ENCODE measurements at places on chromosomes 5 and 9.
A peak's percentile ranks its signal among the peaks of the same experiment; 100 is the strongest.

- no peak for DNase-seq
These were observed 677.3 kb upstream of the RGMB start for GRCh38 chr5:98096155-98096554.

GRCh38 chr5:56147106-56147505, 86.0 kb downstream of the ANKRD55 start:
- no peak for DNase-seq

DNA sequence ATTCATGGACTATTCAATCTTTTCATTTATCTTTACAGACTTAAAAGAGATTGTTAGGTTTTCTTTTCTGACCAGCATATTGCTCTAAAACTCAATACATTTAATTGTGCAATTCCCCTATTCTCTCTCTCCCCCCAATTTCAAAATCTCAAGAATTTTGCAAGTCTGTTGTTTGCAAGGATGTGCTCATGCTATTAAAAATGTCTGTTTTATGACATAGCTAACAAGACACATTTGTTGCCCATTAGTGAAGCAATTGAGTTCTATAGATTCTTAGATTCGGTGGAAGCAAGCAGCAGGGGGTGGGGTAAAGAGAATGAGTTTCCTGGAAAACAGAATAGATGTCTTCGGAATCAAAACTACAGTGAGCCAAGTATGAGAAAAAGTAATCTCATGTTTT, 8.5 kb upstream of the CSNK1A1 start:
- no peak for DNase-seq

GRCh38 chr9:78127279-78128225, 95.9 kb upstream of the GNAQ start:
- no peak for DNase-seq

GRCh38 chr5:126454535-126454934, 31.3 kb downstream of the GRAMD2B start:
- no peak for DNase-seq

DNA sequence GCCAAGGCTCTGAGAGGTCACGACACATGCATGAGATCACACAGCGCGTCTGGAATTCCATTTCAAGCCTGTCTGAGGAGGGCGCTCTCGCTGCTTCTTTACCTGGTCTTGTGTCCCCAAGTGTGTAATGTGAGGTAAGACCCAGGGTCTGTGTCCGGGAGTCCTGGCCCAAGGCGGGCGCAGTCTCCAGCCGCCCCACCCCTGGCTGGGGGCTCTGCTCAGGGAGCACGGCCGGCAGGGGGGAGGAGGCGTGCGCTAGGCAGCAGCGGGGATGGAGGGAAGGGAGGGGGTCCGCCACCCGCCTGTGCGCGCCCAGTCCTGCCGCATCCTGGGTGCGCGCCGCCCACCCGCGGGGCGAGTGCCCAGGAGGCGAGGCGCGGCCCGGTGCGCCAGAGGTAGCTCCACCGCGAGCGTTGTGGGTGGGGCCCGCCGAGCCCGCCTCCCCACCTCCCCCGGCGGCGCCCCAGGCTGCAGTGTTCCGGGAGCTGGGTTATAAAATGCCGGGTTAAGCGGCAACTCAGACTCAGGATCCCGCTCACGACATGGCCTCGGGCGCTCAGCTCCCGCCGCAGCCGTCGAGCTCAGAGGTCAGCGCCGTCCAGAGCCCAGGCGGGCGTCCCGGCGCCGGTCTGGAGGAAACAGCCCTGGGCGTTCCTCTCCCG, at the start of gene CCNI2:
Gene CCNI2 (plus strand): TSS at position 473 of the 662 bp plus-strand sequence. CDS start 70 bp downstream, at position 543.
- DNase-seq, result peak; percentile 59

- DNase-seq, result peak; percentile 74
These were observed 1.4 kb downstream of the MEF2C start for GRCh38 chr5:88881571-88881971.

- no peak for DNase-seq
These were observed 59.4 kb upstream of the BASP1 start for GRCh38 chr5:17157916-17158529.

GRCh38 chr9:122991370-122991830, 42.1 kb upstream of the GPR21 start:
- DNase-seq, result peak; percentile 82

DNA sequence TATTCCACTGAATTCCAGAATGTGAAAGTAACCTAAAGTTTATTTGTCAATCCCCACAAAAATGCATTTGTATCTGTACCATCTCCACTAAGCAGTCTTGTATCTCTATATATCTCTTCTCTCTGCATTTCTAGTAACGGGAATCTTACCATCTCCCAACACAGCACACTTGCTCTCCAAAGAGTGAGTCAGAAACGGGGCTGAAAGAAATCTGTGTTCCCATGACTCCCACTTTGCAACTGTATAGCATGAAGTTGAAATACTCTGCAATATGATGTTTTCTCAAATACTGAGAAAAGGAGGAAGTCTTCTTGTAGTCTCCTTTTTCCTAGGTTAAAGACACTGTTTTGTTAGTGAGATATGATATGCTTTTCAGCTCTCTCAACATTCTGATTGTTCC, 848.8 kb upstream of the ACO1 start:
- DNase-seq, result no peak

GRCh38 chr5:35884191-35884769, 27.6 kb downstream of the IL7R start:
- DNase-seq, result peak; percentile 83

DNA sequence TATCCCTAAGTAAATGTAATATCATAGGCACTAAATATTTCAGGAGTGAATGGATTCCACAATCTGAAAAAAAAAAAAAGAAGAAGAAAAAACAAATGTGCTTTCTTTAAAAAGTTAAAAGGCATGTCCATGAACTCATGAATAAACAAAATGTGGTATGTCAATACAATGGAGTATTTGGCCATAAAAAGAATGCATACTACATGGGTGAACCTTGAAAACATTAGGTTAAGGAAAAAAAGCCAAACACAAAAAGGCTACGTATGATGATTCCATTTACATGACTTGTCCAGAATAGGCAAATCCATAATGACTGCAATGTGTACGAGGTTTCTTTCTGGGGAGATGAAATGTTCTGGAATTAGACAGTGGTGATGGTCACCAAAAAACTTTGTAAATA, 45.3 kb downstream of the FNIP1 start:
- no peak for DNase-seq

DNA sequence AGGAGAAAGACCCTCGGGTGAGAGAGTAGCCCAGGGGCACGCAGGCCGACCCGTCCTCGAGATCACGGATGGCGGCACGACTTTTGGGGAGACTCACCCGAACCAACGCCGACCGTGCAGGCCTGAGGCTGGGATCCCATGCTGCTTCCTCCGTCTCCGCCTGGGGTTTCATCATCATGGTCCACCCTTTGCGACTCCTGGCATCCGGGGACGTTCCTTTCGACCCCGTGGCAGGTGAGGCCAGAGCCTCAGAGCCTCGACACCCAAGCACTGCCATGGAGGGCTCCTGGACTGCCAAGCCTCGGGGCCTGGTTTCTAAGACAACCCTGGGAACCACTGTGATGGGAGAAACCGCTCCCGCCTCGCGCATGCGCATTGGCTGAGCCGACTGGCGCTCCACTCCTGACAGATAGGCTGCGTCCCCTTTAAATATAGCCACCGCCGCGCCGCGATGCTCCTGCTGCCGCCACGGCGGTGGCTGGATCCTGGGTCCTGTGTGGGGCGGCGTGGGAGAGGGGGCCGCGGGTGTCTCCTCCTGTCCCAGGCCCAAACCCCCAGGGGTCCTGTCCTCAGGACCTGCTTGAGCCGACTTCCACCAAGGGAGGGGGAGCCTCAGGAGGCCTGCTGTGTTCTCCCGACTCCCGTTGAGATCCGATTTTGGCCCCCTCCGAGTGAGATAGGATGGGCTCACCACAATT, 481.6 kb downstream of the SPATA31A7 start:
- no peak for DNase-seq

GRCh38 chr5:7464182-7464581, 68.2 kb downstream of the ADCY2 start:
- DNase-seq, result no peak
